WERI-Rb-1 (cell line): ENCODE measurements at places on chromosomes 16 and 17.

DNA sequence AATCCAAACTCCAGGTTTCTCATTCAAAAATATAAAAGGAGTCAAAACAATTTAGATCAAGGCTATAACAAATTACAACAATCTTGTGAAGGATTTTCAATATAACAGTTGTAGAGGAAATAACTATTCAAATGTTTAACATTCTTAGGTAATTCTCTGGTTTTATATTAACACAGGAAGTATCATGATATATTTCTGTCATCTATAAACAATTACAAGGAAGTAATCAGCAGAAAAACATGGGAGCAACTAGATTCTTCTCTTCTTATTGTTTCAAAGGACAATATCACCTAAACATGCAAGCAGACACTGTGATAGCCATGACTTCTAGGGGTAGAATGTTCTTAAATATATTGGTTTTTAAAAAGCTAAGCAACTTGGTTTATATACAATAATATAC, 49.9 kb downstream of the FBXL20 start:
- DNase-seq: no peak

DNA sequence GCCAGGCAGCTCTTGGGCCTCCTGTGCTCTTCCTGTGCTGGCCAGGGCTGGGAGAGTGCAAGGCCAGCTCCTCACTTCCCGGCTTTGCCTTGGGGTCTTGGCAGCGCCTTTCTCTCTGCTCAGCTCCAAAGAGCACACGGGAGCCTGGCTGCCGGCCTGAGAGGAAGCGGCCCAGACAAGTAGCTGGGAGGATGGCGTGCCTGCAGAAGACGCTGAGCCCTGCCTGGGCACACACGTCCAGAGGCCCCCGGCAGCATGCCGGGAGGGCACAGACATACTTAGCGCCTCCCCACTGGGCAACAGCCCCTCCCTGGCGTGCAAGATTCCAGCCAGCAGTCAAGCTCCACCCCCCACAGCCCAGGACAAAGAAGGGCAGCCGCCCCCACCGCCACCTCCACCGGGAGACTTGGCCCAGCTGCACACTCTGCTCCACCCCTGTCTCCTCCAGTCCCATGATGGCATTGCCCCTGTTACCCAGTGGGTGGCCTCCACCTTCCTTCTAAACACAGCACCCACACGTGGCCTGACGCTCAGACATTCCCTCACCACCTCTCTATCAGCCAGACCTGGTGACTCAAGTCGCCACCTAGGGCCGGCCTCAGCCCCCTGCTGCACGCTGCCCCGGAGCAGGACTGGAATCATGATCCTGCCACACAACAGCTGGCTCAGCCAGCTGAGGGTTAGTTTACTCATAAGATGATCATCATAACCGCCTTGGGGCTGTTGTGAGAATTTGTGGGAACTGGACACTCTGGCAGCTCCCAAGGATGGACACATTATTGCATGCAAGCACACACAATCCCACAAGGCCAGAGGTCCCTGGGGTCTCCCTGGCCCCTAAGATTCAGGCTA, 12.4 kb downstream of the SGCA start:
- DNase-seq: peak; percentile 93

DNA sequence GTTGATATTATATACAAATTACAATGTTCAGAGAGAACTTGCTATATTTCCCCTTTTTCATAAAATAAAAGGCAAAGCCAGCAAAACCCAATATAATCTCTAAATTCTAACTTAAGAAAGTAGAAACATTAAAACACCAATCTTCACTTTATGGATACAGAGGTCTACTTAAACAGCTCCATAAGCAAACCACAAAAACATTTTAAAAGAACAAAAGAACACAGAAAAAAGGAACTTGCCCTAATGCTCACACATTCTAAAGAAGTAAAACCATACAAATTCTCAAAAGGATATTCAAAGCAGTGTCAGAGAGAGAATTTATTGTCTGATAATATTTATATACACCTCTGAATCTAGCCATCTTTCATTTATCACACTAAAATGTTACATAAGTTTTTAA, 606 bp downstream of the ABCA10 start:
- DNase-seq: no peak

GRCh38 chr16:56547120-56547948, 17.5 kb upstream of the MT4 start:
- DNase-seq: no peak

GRCh38 chr16:3578121-3578520, 918 bp upstream of the NLRC3 start:
- DNase-seq: no peak

GRCh38 chr16:75273054-75273925, 21.9 kb upstream of the BCAR1 start:
- no peak for DNase-seq

DNA sequence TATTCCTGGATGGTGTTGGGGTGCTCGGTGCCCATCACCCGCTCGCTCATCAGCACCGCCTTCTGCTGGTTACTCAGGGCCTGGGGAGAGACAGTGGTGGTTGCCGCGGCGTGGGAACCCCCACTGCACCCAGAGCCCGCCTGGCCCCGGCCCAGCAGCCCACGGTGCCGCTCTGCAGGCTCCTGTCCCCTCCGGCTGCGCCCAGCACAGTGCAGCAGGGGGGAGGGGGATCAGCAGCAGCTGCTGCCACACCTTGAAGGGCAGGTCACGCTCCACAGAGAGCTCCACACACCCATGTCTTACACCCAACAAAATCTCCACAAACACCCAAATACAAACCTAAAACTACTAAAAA, 18.8 kb downstream of the CLUH start:
- no peak for DNase-seq

GRCh38 chr16:57592591-57593003, 35.8 kb upstream of the ADGRG1 start:
- DNase-seq: no peak

DNA sequence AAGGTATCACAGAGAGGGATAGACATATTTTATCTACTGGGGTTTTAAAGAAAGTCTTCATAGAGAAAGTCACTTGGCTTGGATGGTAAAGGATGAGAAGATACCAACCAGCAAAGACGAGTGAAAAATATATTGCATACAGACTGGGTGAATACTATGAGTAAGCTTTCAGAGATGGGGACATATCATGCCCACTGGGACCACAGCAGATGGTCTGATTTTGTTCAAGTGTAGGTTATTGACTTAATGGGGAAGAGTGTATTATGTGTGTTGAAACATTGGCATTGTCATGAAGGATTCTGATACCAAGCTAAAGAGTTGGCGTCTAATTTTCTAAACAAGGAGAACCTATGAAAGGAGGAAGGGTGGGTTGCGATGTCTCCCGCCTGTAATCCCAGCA, 13.8 kb upstream of the MMD start:
- DNase-seq: no peak

DNA sequence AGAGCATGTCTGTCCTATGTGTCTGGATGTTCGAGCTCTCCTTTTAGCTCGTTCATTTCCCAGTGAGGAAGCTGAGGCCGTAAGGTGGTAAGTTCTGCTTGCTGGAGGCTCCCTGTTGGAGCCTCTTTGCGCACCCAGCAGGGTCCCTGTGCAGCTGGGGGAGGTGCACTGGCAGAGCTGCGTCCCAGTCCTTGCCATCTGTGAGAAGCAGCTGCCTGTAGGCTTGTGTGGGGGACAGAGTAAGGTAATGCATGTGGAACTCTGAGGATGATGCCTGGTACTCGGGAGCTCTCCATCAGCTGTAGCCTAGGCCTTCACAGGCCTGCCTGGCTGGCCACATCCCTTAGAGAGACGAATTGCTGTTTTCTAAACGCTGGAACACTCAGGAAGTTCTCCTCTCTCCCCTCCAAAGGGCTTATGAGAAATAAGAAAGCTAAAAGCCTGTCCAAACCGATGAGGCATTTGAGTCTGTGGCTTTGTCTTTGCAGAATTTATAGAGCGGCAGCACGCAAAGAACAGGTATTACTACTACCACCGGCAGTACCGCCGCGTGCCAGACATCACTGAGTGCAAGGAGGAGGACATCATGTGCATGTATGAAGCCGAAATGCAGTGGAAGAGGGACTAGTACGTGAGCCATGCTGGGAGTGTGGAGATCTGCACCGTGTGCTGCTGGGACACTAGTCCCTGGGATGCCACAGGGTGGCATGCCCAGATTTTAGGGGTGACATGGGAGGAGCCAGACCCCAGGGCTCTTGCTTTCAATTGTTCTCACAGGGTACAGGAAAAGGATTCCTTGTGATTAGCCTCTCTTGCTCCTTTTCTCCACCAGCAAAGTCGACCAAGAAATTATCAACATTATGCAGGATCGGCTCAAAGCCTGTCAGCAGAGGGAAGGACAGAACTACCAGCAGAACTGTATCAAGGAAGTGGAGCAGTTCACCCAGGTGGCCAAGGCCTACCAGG, 1.6 kb downstream of the NDUFB10 start:
- peak; percentile 72 for DNase-seq

DNA sequence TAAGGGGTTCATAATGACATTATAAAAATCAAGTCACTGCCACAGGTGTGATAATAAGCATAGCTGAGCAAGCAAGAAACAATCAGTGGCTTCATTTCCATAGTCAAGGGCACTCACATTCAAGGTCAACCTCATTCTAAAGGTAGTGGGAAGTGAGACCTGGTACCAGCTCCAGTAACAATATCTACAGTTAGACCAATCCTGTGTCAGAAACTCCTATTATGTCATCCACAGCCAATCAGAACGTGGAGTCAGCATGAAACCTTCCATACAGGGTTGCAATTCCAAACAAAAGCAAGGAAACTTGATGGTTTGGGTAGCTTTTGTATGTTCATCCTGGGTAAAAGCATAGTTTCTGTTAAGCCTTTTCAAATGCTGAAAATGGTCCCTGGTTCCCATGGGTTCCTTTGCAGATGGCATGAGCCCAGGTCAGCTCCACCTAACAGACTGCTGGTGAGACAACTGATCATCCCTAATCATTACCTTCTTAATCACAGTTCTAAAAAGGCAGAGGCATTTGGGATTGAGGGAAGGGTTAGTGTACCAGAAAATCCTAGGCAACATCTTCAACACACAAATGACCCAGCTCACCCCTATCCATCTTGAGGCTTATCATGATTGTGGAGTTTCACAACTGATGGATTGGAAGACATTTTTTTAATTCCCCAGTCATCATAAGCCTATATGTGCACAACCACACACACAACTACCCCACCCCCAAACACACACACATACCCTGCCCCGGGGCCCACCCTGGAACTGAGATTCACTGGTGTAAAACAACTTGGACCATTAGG, 30.4 kb downstream of the TEX2 start:
- no peak for DNase-seq

DNA sequence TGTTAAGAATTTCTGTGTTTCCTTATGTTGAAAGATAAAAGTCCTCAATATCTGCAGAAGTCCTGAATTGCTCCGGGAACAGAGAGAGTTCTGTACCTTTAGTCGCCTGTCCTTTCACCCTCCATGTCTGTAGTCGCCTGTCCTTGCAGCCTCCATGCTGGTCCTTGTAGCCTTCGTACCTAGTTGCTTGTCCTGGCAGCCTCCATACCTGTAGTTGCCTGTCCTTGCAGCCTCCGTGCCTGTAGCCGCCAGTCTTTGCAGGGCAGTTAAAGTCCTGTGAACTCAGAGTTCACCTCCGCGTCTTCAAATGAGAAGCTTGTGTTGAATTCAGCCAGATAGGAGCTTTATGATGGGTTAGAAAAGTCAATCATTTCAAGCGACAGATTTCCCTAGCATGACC, 19.5 kb upstream of the ITGAX start:
- DNase-seq: no peak

DNA sequence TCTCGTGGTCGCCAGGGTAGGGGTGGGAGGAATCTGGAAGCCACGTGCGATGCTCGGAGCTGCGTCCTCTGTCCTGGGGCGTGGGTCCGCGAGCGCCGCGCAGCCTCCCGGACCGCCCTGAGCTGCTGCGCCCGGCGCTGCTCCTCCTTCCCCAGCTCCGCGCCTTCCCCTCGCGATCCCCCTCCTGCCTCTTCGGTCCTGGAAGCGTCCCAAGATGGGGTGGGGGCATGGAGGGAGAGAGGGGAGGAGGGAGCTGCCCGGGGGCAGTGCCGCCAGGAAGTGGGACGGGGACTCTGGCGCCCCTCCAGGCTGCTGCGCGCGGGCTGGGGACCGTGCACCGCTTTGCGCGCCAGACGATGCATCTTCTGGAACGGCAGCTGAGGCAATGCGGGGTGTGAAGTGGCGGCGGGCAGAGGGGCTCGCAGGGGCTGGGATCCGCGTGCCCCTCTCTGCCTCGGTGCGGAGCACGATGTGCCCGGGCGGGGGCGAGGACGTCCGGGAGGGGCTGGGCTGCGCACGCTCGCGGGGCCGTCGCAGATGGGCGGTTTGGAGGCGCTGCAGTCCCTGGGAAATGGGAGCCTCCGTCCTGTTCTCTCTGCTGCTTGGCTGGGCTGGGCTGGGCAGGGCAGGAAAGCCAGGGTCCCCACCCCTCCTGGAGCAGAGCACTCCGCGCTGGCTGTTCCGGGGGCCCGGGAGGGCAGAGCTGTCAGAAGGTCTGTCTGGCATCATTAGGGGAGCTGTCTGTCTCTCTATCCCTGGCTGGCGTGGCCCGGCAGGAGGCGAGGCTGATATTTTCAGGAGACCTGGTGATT, 388.0 kb downstream of the SEC14L1 start:
- peak; percentile 94 for DNase-seq

- no peak for DNase-seq
Observed at GRCh38 chr17:14833201-14833785, 431.8 kb downstream of the PMP22 start.

- no peak for DNase-seq
Observed at GRCh38 chr17:50102164-50102991, 7.2 kb downstream of the PDK2 start.

DNA sequence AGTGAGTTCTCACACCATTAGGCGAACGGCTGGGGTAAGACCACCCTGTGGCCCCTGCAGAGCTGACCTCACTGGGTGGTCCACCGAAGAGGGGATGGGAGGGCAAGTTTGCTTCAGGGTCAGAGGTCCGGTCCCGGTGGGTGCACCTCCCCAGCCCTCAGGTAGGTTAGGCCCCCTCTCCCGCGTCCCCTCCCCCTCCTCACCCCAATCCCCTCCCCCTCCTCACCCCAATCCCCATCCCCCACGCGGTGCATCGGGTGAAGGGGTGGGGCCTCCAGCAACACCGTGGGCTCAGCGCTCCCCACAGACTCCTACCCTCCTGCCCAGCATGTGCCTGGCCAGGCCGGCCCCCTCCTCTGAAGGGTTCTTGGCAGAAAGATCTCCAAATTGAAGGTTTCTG, 13.4 kb downstream of the MCRIP1 start:
- DNase-seq: no peak

- DNase-seq: no peak
Observed at GRCh38 chr16:21103941-21104860, 46.4 kb downstream of the DNAH3 start.

DNA sequence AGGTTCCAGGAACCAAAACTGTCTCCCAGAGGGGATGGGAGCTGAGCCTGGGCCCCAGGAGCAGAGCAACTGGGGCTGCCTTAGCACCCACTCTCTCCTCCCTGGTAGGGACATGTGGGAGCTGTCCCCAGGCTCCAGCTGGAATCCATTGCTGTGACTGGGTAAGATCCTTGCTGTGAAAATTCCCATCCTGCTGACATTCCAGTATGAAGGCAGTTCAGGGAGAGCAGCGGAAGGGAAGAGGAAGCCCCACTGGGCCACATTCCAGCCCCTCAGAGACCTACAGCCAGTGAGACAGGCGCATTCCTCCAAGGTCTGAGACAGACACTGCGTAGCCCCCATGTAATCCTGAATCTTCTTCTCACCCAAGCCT, 24.2 kb downstream of the MYO18A start:
- DNase-seq: no peak

GRCh38 chr17:56581635-56582627, 11.6 kb upstream of the NOG start:
- no peak for DNase-seq

GRCh38 chr16:55331648-55332185, 7.7 kb downstream of the IRX6 start:
- DNase-seq: peak; percentile 22
